ENCODE measurements at places on chromosomes 7 and 10.

GRCh38 chr7:131691454-131692130 lies 135.2 kb upstream of the PODXL start:
- DNase-seq = no peak

DNA sequence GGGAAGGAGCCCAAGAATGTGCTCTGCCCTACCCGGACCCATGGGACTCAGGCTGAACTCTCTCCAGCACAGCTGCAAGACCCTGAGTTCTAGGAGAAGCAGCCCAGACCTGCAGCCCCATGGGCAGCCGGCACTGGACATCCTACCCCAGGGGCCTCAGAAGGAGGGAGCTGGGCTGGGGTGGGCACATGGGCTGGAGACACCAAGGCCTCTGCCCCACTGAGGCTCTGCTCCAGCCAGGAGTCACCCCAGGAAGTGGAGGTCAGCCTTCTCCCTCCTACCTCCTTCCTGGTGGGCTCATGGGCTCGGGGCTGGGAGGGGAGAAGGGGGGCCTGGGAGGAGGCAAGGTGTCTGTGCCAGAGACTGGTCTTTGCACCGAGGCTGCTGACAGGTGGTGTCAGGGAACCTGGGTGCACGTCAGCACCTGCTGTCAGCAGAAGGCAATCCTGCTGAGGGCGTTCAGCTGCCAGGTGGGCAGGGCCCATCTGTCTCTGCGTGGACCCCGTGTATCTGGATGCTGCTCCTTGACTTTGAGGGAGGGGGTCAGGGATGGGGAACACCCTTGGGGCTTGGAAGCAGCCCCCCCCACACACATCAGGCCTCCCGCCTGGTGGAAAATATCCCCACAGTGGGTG lies 95.2 kb downstream of the PDGFA start:
- DNase-seq = no peak

DNA sequence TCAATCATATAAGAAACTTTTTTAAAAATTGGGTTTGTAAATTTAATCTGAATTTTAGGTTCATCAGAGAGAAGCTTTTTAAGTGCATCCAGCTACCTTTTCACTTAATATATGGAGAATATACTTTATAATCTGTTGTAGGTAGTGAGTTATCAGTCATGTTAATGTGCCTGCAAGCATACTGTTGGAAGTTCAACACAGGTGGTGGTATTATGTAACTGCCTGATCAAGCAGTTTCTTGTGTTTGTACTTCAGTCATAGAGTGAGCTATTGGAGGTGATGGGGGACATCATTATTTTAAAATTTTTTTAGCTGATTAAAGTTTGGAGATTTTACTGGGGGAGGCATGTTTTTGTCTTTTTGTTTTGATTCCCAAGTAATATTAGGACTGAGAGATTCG lies 2.5 kb downstream of the TNKS2 start:
- DNase-seq = no peak

DNA sequence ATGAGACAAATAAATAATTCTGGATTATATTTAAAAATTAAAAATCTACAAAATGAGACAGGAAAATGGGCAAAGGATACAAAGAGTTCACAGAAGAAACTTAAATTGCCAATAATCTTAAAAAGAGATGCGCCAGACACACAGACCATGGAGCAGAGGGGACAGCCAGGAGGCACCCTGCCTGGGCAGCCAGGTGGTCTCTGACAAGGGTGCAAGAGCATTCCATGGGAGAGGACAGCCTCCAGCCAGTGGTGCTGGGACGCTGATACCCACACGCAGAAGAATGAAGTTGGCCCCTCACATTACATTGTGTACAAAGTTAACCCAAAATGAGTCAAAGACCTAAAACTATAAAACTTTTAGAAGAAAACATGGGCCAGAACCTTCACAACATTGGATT lies 106.3 kb downstream of the NKX6-2 start:
- no peak for DNase-seq

DNA sequence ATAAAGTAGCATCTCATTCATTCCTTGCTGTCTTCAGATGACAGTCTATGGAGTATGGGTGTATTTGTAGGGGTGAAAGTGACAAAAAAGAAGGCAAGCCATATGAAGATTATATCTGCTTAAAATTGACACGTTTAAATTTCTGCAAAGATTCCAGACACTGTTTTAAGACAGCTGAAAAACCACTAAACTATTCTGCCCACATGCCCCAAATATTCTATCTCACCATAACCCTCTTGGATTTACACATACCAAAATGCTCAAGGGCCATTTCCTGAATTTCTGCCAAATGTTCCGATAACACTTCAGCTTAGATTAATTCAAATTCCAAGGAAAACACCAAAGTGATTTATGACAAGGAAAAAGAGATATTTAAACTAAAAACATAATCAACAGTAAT lies 99.9 kb upstream of the IL6 start:
- DNase-seq = no peak

- DNase-seq = peak; percentile 28
Observed at GRCh38 chr10:3668276-3668965, 116.6 kb downstream of the KLF6 start.

DNA sequence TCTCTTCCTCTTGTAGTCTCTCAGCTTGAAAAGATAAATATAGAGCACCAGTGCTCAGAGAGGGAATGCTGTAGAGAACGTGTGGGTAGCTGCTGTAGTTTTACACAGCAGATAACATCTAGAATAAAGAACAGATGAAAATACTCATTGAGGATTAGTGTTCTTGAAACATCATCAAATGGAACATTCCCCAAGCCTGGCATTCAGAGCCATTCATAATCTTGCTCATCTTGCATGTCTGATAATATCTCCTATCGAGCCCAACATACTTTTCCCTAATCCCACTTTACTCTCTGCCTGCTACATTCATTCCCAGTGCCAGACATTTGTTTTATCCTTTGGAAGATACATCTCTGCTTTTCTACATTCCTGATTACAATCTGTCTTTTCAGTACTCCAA lies 35.2 kb downstream of the MCU start:
- DNase-seq = no peak

- no peak for DNase-seq
Observed at GRCh38 chr10:35416619-35417312, 80.5 kb downstream of the CCNY start.

GRCh38 chr10:62162261-62162981 lies 106.2 kb downstream of the RTKN2 start:
- DNase-seq = no peak

DNA sequence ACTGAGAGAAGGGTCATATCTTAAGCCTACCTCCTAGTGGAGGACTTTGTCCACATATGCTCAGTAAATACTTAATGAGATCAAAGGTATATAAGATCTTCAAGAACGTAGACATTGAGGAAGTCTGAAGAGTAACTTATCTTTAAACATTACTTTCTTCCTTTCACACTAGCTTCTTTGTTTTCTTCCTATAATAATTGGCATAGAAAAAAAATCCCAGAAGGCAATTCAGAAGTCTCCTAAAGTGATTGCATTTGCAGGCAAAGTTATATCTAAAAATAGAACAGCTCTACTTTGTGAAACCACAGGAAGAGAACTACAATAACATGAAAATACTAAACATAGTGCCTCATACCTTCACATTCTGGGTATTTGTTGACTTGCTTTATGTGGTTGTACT lies 150.4 kb downstream of the PPP1R3A start:
- no peak for DNase-seq

- DNase-seq = no peak
Observed at GRCh38 chr10:78740976-78741915, 327.5 kb upstream of the ZMIZ1 start.

All from stimulated activated CD4-positive, alpha-beta T cell treated with anti-CD3 and anti-CD28 coated beads, Interleukin-1b, Interleukin-23, amount 100 ng/mL, for 24 hours (primary cell).